ENCODE measurements at places on chromosomes 12 and 14.

- no peak for DNase-seq
These were observed 2.7 kb downstream of the BHLHE41 start for GRCh38 chr12:26122061-26122680.

- DNase-seq, result no peak
These were observed 31.6 kb downstream of the LRCOL1 start for GRCh38 chr12:132578826-132579225.

DNA sequence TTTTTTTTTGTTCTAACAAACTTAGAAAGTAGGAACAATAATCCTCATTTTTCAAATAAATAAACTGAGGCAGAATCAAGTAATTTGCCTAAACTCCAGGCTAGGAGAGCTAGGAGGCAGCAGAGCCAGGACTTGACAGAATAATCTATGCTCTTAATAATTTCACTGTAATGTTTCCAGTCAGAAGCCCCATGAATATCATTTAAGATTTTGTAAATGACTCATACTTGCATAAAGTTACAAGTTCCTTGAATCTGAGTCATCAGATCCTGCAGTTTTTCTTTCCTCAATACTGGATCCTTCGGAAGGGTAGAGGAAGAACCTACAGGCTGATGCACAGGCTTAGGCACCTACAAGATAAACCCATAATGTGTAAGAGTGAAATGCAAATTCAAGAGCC lies 29.0 kb downstream of the CAPRIN2 start:
- DNase-seq, result no peak

DNA sequence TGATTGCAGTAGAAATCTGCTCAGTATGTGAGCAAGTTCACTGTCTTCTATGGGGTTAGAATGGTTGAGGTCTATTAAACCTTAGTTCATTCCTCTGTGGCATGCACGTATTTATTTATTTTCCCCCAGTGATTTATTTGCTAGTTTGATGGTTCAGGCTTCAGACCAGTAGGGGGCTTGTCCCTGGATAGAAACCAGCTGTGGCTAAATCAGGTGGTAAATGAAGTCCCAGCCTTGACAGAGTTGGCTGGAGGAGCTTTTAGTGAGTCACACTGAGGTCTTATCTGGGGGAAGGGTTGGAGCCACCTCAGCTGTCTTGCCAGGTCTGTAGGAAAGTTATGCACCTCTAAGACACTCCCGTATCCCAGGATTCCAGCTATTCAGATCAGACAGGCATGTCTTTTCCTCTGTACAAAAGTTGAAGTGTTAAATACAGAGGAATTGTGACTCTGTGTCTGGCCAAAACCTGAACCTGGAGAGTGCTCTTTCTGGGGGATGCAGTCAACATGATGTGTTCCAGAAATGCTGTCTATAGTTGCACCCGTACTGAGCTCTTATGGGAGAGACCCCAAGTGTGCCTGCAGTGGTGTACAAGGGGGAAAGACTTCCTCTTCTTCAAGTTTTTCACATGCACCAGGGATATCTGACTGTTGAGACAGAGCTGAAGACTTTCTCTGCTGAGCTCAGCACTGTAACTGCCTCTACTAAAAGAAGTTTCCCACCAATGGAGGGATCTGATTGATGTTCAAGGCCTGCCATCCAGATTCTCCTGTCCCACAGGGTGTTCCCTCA lies 1322.1 kb downstream of the TMEM121 start:
- peak; percentile 86 for DNase-seq

DNA sequence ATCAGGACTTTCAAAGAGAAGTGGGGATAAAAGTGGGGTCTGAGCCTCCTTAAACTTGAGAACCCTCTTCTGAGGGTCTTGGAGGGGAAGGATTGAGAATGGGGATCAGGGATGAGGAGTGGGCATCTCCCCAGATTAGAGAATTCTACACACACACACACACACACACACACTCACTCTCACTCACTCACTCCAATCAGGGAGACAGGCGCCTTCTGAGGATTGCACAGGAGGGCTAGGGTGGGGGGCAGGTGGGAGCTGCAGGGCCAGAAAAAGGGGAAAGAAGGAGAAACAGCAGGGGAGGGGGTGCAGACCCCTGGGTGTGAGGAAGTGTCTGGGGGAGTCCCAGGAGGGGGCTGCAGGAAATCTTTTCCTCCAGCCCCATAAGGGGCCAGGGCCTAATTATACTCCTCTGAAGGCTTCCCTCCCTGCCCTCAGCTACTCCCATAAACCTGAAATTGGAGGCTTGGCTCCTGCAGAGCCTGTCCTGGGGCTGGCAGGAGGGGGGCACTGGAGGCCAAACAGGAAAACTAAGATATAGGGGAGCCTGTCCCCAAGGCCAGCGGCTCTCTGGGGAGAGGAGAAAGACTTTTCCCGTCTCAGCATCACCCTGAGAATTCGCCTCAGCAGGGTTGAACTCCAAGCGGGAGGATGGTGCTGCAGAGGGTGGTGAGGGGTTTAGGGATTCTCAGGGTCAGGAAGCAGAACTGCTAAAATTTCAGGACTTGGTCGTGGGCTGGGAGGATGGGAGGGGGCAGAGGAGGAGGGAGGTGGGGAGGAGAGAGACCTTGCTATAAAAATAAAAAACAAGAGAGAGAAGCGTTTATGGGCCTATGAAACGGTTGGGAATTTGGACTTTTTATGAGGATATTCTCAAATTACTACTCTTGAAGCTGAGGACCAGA lies 1.6 kb downstream of the HOXC9 start:
- DNase-seq, result no peak

DNA sequence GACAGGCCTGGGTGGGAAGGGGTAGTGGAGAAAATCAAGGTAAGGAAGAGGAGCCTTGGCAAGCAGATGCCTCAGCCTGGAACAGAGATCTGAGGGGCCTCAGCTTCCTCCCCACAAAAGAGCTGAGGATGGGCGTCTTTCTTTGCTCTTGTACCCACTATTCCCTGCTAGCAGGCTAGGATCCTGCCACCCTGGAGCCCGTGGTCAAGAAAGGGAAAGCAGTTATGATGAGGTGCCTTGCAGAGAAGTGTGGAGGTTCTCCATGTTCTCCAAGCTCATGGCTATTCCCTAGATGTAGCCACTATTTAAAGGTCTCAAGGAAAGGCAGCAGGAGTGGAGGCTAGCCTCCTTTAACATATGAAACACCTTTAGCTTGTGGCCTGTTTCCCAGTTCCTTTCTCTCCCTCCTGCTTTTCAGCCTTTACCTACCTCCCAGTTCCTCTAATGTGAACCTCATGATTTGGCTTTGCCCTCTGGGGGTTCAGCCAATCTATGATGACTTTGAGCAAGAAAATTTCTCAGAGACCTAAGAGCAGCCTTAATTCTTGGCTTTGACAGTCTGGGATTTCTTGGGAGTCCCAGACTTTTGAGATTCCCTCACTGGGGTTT lies 1.1 kb downstream of the IKZF4 start:
- DNase-seq, result no peak

GRCh38 chr12:59093073-59093772 lies 172.9 kb upstream of the LRIG3 start:
- DNase-seq, result no peak

DNA sequence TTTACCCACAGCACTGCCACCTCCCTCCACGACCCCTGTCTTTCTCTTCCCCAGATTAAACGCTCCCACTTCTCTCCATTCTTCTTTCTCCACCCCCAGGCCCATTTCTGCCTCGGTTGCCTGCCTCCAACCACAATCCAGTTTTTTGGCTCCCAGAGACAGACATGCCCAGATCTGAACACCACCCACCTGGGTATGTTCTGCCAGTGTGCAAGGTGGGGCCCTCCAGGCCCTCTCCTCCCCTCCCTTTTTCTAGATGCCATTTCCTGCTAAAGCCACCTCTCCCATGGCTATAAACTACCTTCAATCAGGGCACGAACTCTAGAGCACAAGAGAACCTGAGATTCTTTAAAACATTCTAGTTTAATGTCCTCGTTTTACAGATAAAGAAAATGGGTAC lies 63.3 kb downstream of the IRF2BPL start:
- no peak for DNase-seq

- peak; percentile 50 for DNase-seq
These were observed 159.4 kb upstream of the TMTC2 start for GRCh38 chr12:82527165-82527780.

DNA sequence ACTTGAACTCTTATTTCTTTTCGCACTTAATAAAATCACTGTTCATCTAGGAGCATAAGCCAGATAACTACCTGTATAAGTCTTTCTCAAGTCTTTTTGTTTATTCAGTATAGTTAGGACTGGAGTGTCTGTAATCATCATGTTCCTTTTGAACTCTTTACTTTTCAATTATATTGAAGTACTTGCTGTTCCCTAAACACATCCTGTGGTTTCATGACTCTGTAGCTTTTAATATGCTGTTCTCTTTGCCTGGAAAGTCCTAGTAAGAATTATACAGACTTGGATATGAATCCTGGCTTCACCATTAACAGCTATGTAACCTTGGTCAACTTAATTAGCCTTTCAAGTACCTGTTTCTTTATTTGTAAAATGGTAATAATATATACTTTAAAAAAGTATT lies 88.2 kb downstream of the CCDC91 start:
- no peak for DNase-seq

- no peak for DNase-seq
These were observed 2.6 kb upstream of the KLRK1 start for GRCh38 chr12:10392394-10392930.

DNA sequence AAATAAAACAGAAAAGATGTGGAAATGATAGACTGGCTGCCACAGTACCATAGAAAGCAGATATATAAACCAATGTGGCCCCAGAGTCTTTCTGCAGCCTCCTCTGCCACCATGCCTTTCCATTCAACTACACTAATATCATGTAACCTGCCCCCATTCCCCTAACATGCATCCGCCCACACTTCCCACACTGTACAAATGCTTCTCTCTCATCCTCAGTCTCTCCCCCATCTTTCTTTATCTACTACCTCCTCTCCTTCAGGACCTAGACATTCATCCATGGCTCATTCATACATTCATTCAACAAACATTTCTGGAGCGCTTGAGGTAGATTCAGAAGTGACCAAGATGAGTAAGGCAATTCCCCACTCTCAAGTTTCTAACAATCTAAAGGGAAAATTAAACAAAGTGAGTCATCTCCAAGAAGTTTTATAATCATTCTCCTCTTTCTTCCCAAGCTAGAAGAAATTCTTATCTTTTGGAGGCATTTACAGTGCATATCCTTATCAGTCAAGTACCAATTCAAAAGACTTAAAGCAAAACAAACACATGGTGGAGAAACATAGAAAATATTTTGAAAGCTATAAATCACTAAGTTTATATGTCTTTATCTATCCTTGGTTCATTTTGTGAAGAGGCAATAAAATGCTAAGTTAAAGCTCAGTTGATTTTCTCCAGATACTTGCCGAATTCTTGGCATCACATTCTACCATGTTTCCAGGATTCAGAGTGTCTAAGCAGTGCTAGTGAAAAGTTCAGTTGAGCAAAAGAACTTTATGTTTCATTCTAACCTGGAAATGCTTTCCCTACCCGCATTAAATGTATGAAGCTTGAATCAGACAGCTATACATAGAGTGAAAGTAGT lies 70.5 kb upstream of the FRMD6 start:
- DNase-seq, result no peak

DNA sequence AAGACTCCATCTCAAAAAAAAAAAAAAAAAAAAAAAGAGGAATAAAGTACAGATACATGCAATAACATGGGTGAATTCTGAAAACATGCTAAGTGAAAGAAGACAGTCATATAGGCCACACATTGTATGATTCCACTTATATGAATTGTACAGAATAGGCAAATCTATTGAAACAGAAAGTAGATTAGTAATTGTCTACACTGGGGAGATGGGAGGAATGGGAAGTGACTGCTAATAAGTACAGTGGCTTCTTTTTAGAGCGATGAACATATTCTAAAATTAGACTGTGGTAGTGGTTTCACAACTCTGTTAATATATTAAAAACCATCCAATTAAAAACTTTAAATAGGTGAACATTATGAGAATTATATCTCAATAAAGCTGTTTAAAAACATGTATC lies 74.4 kb downstream of the ANKS1B start:
- DNase-seq, result no peak

DNA sequence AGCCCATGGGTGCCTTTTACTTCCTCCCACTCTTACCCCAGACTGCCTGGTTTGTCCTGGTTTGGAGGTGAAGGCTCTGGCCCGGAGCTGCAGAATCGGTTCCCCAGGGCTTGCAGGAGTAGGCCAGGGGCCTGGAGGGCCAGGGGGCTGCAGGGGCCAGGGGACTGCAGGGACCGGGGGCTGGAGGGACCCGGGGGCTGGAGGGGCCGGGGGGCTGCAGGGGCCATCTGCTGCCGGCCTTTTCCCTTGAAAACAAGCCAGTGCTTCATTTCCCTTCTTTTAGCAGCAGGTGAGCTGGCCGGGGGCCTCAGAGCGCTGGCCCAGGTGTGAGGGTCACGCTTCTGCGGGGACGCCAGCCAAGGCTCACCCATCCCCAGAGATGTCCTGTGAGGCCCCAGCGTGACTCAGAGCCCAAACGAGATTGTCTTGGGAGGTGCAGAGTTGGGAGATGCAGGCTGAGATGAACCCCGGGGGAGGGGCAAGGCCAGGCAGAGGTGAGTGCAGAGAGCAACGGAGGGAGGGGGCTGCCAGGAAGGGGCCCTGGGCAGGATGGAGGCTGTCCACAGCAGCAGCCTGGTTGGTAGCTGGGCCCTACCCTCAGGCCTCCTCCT lies 154.9 kb downstream of the KIF26A start:
- no peak for DNase-seq

GRCh38 chr14:29354486-29354885 lies 573.2 kb downstream of the PRKD1 start:
- DNase-seq, result no peak

- no peak for DNase-seq
These were observed 118.0 kb upstream of the NPAS3 start for GRCh38 chr14:32820682-32821081.

- no peak for DNase-seq
These were observed 160.0 kb downstream of the CALM1 start for GRCh38 chr14:90556666-90557450.

- no peak for DNase-seq
These were observed 75.5 kb downstream of the FAR2 start for GRCh38 chr12:29224572-29224971.

GRCh38 chr12:65638324-65638723 lies 186.0 kb upstream of the HMGA2 start:
- DNase-seq, result no peak

DNA sequence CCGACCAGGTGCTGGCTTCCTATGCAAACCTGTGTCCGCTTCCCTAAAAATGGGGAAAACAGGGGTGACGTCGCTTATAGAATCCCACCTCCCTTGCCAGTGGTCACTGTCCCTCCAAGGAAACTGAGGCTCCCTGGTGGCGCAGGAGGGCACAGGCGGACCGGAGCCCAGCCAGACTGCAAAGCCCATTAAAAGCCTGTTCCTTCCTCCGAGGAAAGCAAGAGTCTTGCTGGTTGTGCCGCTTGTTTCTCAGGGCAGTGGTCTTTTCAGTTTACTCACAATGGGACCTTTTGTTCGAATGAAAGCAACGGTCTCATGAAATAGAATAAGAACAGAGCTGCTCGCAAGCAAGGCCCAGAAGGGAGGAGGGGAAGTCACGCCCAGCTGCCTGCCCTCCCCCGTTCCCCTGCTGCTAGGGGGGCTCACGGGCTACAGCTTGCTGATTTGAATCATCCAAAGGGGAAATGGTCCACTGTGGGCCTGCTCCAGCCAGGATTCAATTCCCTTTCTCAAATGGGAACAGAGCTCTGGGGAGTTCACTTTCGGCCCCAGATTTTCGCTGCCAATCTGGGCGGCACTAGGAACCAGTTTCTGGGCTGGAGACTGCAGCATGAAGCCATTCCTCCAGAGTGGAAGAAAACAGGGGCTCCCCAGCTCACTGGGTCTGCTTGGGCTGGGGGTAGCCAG lies 4.6 kb upstream of the SELPLG start:
- no peak for DNase-seq

GRCh38 chr14:103545915-103546651 lies 16.4 kb downstream of the BAG5 start:
- no peak for DNase-seq

Measured in Jurkat, Clone E6-1 (cell line).